Thyroid gland (tissue), 4 donors: ENCODE measurements at places on chromosomes 7 and 10.
A peak's percentile ranks its signal among the peaks of the same experiment; 100 is the strongest.

DNA sequence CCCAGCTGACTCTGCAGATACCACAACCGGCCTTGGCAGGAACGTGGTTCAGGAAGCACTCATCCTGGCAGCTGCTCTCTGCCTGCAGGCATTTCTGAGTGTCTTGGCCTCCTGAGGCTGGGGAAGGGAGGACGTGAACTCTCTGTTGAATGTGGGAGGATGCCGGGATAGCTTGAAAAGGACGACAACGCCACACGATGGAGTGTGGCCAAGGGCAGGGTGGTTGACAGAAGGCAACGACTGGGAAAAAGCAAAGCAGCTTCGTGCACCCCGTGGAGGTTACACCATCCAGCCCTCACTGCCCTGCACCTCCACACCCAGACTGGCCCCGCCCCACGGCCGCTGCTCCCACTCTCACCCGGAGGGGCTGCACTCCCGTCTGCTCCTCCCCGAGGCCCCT, 466.1 kb upstream of the FOXK1 start:
- DNase-seq: no peak

GRCh38 chr10:8543361-8544056, 489.0 kb downstream of the GATA3 start:
- peak; percentile 66 for DNase-seq

- no peak for DNase-seq
Measured at GRCh38 chr7:79199961-79200360, 253.5 kb downstream of the MAGI2 start.

GRCh38 chr10:121838149-121838548, 89.7 kb downstream of the ATE1 start:
- DNase-seq: no peak

GRCh38 chr10:72344932-72345331, 9.8 kb downstream of the DNAJB12 start:
- no peak for DNase-seq
